ENCODE measurements at places on chromosomes 11 and 22. TPM values are rescaled to one million over a fixed set of nuclear protein-coding genes. Genes with fewer than 3 reads are reported as not detected.

- DNase-seq: no peak
Observed at GRCh38 chr11:3623767-3624458, 17.9 kb downstream of the ART5 start.

DNA sequence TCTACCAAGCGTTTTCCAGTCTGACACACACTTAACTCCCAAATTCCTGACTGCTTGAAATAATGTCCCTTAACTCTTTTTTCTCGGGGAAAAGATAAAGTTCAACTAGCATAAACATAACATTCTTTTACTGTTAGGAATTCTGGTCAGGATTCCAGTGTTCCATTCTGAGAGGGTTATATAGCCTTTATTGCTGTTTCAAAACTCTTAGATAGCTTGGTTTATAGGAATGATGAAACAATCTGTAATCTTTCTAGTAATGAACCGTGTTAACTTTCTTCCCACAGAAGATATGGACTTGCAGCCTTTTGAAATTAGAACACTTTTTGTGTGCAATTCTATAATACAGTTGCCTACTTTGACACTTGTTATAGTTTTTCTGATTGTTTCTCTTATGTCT, 8.6 kb downstream of the REXO2 start:
- DNase-seq: no peak

GRCh38 chr11:85813721-85814120, 2.8 kb upstream of the SYTL2 start:
- no peak for DNase-seq

DNA sequence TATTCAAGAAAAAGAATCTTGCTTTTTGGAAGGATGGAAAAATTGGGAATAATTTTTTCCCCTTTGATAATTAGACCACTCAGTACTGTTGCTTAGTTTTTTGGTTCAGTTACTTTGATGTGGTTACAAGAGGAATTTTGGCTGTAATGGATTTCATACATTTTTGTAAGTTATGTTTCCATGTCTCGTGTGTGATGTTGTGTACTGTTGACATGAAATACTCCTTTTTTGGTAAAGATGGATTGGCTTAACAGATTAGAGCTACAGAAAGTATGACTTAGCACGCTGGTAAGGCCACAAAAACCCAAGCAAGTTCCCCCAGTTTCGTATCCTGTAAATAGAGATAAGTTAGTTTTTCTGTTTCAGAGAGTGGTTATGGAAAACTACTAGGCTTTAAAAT, 11.9 kb downstream of the TBCEL start:
- no peak for DNase-seq

DNA sequence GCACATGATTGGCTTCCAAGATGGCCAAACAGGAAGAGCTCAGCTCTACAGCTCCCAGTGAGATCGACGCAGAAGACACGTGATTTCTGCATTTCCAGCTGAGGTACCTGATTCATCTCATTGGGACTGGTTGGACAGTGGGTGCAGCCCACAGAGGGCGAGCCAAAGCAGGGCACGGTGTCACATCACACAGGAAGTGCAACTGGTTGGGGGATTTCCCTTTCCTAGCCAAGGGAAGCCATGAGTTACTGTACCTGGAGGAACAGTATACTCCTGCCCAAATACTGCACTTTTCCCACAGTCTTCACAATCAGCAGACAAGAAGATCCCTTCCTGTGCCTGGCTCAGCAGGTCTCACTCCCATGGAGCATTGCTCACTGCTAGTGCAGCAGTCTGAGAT, 131.2 kb downstream of the DLG2 start:
- no peak for DNase-seq

GRCh38 chr11:79026803-79027445, 413.9 kb downstream of the TENM4 start:
- no peak for DNase-seq

APOA5 gene
- total RNA-seq: not detected
